ENCODE measurements at places on chromosomes 4 and X.

GRCh38 chr4:98491899-98492559, 166.4 kb downstream of the TSPAN5 start:
- no peak for DNase-seq

GRCh38 chr4:102493794-102494193, 7.4 kb upstream of the NFKB1 start:
- no peak for DNase-seq

- DNase-seq = no peak
Measured at GRCh38 chr4:8919651-8920288, 48.1 kb upstream of the HMX1 start.

- no peak for DNase-seq
Measured at GRCh38 chr4:114316789-114317188, 281.8 kb upstream of the UGT8 start.

DNA sequence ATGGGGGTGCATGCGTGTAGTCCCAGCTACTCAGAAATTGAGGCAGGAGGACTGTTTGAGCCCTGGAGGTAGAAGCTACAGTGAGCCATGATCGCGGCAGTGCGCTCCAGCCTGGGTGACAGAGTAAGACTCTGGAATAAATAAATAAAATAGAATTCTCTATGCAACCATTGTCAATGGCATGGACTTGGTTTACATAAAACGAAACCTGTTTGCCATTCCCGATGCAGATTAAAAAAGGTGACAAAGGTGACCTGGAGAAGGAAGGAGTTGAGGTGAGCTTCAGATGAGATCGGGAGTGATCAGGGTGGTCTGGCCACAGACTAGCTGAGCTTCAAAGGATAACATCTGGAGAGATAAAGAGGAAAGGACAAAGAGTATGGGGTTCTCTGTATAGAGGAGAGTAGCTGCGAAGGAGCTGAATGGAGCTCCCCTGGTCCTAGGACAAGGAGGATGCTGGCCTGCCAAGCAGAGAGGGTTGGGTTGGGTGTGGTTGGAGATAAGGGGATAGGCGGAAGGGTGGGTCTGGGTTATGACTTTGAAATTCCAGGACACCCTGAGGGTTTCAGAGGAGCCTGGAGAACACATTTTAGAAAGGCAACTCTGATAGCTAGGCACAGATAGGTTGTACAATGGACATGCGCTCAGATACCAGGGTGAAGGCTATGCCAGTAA, 98.6 kb downstream of the RBM47 start:
- no peak for DNase-seq

GRCh38 chr4:21512353-21512752, 436.2 kb downstream of the KCNIP4 start:
- DNase-seq = no peak

DNA sequence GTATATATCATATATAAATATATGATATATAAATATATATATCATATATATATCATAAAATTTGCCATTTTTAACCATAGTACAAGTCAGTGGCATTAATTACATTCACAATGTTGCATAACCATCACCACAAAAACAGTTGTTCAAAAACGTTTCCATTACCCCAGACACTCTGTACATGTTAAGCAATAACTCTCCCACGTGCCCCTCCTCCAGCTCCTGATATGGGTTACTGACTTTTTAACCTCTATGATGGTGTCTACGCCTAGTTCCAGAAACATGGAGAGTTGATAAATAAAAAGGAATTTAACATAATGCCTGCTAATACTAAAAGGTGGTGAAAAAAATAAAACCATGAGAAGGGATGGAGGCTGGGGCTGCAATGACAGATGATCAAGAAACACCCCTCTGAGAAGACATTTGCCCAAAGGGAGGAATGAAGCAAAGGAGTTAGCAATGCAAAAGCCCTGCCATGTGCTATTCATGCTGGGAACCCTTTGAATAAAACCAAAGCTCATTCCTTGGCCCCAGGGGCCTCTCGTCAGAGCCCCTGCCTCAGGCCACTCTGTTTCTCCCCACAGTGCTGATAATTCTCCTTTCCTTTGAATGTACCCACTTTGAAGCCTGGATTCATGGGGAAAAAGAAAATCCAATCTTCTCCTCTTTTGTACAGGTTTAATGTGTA, 144.3 kb downstream of the NWD2 start:
- no peak for DNase-seq

- DNase-seq = no peak
Measured at GRCh38 chr4:177264788-177265422, 44.8 kb upstream of the NEIL3 start.

DNA sequence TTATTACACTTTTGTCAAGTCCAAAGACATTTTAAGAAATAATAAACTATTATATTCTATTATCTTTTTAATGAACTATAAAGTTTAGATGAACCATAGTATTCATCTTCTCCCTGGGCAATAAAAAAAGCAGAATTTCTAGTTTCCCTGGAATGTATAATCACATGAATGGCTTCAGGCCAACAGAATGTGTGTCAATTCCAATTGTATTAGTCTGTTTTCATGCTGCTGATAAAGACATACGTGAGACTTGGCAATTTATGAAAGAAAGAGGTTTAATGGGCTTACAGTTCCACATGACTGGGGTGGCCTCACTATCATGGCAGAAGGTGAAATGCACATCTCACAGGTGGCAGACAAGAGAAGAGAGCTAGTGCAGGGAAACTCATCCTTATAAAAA, 70.7 kb upstream of the ANXA10 start:
- DNase-seq = no peak
